ENCODE measurements at places on chromosomes 5 and 9.

GRCh38 chr5:128881502-128882018 is 83.7 kb upstream of the SLC27A6 start:
- DNase-seq = no peak

DNA sequence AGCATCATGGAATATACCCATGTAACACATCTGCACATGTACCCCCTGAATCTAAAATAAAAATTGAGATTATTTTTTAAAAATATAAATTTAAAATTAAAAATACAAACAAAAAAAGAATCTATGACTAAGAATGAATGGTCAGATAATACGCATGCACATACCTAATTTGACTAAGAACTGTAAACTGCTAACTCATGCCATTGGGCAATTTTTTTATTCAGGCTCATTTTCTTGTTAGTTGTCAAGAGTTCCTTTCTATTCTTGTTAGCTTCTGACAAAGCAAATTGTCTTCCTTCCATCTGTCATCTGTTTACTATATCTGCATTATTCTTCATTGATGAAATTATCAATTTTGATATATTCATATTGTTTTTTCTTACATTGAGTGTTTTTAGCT is 69.5 kb upstream of the HAND1 start:
- no peak for DNase-seq

GRCh38 chr5:31888564-31888963 is 249.6 kb downstream of the PDZD2 start:
- no peak for DNase-seq

- DNase-seq = no peak
These were observed 26.8 kb upstream of the PPP2CA start for GRCh38 chr5:134252671-134253070.

DNA sequence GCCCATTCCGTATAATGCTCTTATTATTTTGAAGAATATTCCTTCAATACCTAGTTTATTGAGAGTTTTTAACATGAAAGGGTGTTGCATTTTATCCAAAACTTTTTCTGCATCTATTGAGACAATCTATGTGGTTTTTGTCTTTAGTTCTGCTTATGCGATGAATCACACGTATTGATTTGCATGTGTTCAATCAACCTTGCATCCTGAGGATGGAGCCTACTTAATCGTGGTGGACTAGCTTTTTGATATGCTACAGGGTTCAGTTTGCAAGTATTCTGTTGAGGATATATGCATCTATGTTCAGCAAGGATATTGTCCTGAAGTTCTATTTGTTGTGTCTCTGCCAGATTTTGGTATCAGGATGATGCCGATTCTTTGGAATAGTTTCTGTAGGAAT is 1070.3 kb upstream of the CDH18 start:
- no peak for DNase-seq

DNA sequence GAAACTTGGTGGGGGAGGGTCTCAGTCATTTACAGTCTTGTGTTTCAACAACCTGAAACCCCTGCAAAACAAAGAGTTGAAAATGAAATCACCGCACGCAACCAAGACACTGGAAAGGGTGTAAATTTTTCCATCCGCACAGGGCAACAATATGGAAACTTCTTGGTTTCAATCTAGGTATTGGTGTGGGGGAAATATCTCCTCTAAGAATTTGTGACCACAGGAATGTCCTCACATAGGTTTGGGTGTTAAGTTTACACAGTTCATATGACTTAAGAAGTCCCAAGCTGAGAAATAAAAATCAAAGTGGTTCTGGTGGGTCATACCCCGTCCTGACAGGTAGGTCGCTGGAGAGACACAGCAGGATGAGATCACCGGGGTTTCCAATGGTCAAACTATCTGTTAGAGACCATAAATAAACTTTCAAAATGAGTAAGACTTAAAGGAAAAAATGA is 51.9 kb upstream of the PIP5K1B start:
- DNase-seq = no peak

GRCh38 chr5:154367101-154367500 is 78.7 kb upstream of the SAP30L start:
- no peak for DNase-seq

- DNase-seq = no peak
These were observed 114.6 kb upstream of the PPP1R2B start for GRCh38 chr5:156735477-156735876.

- DNase-seq = no peak
These were observed 433.7 kb upstream of the ACO1 start for GRCh38 chr9:31950756-31951155.

Data from activated CD4-positive, CD25-positive, alpha-beta regulatory T cell treated with anti-CD3 and anti-CD28 coated beads, Interleukin-2, amount 50 U/mL, for 72 hours (primary cell).